ENCODE measurements at places on chromosomes 6 and 20. TPM values are rescaled to one million over a fixed set of nuclear protein-coding genes. Genes with fewer than 3 reads are reported as not detected.
A peak's percentile ranks its signal among the peaks of the same experiment; 100 is the strongest.

DNA sequence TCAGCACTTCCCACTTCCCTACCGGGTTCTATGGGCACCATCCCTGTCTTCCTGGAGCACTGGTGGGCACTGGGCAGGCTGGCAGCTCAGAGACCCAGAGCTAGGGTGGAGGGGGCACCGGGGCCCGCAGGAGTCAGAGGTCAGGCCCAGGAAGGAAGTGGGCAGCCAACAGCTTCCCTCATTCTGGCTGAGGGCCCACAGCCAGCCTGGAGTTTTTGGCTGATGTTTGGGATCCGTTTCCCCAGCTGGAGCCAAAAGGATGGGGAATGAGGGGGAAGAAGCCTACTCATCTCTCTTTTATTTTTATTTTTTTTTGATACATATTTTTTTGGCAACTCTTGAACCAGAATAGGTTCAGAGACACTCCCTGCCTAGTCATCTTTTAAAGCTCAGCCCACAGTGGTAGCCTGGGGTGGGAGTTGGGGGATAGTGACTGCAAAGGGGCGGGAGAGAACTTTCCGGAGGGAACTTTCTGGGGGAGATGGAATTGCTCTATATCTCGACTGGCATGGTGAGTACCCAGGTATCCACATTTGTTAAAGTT, 54.2 kb upstream of the MLN start:
- no peak for DNase-seq

GRCh38 chr6:165694296-165694695, 31.3 kb upstream of the PDE10A start:
- DNase-seq, result no peak

GRCh38 chr6:30689022-30689865, 1.5 kb downstream of the NRM start:
- DNase-seq, result no peak

GRCh38 chr6:97215157-97215769, 67.8 kb downstream of the MMS22L start:
- no peak for DNase-seq

DNA sequence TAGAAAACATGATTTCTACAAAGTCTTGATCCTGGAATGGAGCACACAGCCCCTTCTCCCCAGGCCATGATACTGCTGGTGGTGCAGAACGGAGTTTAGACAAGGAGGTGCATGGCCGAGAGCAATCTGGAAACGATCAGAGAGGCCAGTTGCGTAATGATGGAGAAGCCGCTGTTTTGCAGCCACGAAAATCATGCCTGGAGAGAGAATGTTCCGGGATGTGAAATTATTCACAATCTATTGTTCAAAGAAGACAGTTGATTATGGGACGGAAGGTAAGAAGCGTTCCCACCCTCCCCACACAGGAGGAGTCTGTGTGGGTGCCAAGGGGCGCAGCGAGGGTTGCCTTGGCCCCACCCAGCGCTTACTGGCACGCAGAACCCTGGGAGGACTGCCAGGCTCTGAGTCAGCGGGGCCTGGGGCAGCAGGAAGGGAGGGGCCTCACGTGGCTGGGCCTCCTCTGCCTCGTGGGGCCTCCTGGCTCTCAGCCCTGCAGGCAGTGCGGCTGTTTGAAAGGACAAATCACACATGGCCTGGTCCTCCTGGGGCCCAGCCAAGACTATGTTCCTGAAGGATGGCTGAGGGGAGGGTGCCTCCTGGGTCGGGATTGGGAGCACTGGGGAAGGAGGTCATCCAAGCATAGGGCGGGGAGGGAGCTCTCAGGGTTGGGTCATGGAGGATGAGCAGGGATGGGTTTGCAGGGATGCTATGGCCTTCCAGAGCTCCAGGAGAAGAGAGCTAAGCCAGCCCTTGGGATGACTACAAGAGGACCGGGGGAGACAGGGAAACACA, 8.7 kb upstream of the AP5S1 start:
- DNase-seq, result peak; percentile 95

GRCh38 chr6:22413681-22414311, 117.0 kb upstream of the PRL start:
- no peak for DNase-seq

DNA sequence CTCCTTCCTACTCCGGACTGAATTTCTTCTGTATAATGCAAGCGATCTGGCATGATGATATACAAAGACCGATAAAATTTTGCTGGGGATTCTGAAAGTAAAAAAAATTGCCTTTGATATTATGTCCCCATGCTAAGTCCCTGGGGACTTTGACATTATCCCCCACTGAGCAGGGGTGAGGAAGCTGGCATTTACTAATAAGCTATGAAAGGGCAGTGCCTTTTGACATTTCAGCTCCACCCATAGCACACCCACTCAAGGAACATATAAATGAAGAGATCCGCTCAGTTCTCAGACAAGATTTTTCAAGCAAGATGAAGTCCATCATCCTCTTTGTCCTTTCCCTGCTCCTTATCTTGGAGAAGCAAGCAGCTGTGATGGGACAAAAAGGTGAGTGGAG, at the start of gene SEMG2:
Gene SEMG2, plus strand, starts transcription at position 298 of the 400 bp plus-strand sequence. Its CDS starts 17 bp downstream, at position 315.
- DNase-seq, result no peak

GRCh38 chr6:29516108-29516507, 28.4 kb upstream of the MAS1L start:
- DNase-seq, result peak; percentile 33

DNA sequence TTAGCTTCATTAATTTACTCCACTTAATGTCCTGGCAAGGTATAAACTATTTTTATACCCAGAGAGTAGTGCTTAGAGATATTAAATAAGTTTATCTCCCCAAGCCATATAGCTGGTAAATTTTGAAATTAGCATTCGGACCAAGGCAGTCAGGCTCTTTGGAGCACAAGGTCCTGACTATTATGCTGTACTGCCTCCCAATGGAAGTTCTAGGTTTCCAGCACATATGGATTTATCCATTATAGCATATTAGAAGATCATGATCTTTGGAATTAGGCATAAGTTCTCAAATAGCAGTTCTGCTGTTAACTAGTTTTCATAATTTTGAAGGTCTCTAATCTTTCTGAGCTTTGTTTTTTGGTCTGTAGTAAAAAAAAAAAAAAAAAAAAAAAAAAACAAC, 835.3 kb upstream of the EPHA7 start:
- DNase-seq, result no peak

DNA sequence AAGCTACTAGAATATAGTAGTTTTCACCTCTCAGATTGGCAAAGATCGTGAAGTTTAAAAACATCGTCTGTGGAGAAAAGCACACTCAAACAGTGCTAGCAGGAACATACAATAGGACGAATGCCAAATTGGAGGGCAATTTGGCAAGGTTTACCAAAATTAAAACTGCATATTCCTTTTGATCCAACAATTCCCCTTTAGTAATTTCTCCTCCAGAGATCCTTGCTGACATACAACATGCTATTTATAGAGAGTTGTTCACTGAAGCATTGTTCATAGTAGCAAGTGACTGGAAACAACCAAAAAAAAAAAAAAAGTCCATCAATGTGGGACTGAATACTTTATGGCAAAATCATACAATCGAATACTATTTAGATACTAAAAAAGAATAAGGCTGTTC, 202.2 kb downstream of the ATXN1 start:
- DNase-seq, result no peak

DNA sequence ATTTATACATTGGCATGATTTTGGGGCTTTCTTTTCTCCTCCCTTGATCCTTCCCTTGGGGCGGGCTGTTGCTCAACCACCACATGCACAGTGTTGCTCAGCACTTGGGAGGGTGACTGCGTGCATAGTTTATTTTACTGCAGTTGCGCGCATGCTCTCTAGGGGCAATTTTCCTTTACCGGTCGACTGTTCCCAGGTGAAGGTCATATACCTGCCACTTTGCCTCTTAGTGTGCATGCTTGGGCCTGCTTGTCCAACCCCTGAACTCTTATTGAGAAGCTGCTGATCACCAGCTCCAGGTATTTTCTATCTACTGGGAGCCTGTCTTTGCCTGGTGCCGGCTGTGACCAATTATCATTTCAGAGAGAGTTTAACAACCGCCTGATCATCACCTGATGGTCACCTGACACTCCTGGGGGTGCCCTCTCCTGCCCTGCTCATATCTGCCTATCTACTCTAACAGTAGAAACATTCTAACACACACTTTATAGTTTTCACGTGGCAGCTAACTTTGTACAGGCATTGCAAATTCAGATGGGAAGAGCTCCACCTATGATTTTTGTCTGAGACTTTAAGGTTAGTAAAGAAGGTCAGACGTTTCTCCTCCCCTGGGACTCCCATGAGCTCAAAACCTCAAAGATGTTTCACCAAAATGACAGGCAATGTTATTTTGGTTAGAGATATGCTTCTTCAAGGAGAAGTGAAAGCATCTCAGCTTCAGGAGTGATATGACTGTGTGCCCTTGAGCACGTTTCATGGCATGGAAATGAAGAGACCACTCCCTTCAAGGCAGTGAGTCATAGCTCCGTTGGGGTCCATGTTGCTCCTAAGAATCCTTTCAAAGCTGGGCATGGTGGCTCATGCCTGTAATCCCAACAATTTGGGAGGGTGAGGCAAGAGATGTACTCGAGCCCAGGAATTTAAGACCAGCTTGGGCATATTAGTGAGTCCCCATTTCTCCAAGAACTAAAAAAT, 227.5 kb upstream of the MYLIP start:
- DNase-seq, result no peak

DNA sequence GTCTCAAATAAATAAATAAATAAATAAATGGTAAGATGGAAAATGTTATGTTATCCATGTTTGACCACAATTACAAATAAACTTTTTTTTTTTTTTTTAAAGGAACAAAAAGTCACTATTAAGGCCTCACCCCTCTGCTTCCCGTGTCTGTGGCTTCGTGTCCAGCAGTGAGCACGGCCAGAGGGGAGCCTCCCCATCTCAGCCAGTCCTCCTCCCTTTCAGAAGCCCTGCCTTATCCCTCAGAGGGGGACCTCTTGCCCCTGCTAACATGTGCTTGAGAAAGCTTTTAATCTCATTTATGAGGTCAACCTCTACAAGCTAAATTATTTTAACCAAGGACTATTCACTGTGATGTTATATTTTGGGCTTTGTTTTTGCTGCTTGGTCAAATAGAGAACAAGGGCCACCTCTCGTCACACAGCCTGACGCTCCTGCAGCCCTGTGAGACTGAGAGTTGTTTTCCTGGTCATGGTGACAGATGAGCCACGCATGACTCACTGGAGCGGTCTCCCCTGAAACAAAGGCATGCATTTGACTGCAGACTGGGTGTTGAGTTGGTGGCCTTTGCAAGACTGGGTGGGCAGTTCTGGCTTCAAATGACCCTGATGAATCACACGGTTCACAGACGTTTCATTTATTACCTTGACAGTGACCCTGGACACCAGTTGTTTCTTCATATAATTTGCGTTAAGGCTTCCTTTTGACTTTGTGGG, 131.8 kb downstream of the TIAM2 start:
- peak; percentile 57 for DNase-seq

GRCh38 chr6:42278131-42278853, 60.6 kb upstream of the MRPS10 start:
- no peak for DNase-seq

- DNase-seq, result no peak
Observed at GRCh38 chr6:7215131-7215530, 97.9 kb downstream of the SSR1 start.

DNA sequence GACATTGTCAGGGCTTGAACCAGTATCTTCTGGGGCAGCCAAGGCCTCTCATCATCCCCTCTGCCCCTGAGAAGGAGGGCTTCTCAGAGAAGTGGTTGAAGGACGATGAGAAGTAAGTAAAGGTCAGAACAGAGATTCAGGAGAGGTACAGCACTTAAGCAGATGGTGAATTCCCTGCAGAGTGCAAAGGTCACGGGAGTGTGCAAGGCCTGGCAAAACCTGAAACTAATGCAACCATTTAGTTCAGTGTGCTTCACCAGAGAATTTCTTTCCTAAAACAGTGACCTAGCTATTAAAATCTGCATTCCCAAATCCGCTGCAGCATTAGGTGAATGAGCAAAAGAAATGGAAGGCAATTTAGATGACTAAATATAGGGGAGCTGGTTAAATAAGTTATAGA, 58.4 kb downstream of the TRERF1 start:
- peak; percentile 30 for DNase-seq

- no peak for DNase-seq
Observed at GRCh38 chr20:42267793-42268384, 649.7 kb upstream of the CHD6 start.

- peak; percentile 16 for DNase-seq
Observed at GRCh38 chr20:2671977-2672376, 8.0 kb upstream of the IDH3B start.

DNA sequence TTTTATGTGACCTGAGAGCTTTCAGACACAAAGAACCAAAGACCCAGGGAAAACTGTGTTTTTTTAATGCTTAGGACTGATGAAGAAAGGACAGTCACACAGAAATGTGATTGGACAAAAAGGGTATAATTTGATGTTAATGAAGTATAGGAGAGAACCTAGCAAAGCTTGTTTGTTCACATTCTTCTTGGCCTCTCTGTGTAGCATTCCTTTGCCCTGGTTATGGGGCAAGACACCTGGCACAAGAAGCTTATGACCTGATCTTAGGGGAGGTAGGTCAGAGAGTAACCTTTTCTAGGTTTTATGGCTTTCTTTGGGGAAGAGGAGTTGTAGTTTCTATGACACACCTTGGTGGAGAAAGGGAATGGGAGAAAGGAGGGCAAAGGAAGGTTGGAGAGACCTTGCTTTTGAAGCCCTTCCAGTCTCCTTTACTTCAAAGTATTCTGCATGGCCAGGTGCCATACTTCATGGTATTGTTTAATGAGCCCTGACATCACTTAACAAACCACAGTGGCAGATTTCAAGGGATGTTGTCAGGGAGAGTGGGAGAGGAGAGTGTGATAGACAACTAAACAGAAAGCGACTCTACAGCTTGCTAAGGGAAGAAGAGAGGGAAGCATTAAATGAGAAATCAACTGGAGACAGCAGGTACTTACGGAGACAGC, 701.8 kb upstream of the FLRT3 start:
- DNase-seq, result no peak

DNA sequence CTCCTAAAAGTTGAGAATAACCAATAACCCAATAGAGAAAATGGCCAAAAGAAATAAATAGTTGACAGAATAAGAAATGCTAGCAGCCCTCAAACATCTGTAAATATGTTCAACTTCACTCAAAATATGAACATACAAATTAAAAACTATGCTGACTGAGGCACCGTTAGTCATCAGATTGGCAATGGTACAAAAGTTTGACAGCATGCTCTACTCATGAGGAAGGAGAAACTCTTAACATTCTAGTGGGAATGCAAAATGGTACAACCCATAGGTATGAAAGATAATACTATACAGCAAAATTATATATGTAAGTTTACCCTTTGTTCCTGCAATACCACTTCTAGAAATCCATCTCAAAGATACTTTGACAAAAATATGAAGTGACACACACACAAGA, 1.6 kb upstream of the ZSCAN12 start:
- DNase-seq, result no peak

DNA sequence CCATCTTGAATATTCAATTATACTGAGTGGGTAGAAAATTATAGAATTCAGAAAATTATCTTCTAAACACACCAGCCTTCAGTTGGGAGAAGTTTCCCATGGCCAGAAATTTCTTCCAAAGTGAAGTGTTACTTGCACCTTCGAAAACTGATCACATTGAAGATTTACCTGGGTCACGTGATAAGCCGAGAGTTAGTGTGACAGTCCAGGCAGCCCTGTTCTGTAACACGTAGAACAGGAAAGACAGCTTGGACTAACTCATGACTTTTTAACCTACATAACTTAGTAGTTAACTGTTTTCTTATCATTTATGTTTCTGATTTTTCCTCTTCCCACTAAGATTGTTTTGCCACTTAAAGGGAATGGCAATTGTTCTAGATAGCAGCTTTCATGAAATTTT, 118.3 kb upstream of the MTHFD1L start:
- DNase-seq, result no peak

Gene SOX18
- total RNA-seq, result 1.4 TPM

Gene DNMT3B
- 2.2 TPM for total RNA-seq

Gene GRIK2
- total RNA-seq, result not detected

Gene PTCRA
- total RNA-seq, result not detected

Gene ECT2L
- not detected for total RNA-seq

Gene FAM209A
- total RNA-seq, result 0.77 TPM

Gene PRKN
- 4.1 TPM for total RNA-seq

Gene CRISP3
- not detected for total RNA-seq
